Left forelimb (tissue), 1 donor: ENCODE measurements at places on chromosomes 5 and 9.
A peak's percentile ranks its signal among the peaks of the same experiment; 100 is the strongest.

DNA sequence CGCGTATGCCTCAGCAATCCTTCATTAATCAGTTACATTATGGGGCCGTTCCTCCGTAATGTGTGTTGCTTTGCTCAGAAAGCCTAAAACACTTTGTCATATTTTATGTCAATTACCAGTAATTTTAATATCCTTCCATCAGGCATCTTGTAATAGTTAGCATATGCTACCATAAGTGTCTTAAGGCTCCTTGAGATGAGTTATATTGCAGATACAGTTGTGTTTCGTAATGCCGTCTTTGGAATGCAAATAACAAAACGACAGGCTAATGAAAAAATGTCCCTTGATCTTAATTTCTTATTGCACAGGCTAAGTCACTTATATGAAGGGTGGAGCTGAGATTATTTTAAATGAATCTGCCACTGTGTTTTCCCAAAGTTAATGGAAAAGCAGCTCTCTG, 50.5 kb downstream of the TBCA start:
- no peak for DNase-seq

DNA sequence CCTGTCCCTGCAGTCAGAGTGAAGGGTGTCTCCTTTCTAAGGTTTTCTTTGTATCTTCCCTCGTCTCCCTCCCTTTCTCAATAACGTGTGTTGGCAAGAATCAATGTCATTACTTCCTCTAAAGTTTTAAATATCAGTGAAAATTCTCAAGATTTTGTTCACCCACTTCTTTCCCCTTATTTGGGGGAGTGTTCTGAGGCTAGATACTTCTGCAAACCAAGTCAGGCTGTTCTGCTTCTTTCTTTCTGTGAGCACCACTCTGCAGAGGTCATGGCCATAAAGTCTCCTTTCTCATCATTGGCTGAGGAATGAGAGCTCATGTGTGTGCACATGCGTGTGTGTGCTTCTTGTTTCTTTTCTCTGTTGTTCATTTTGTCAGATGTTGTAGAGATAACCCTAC, 26.6 kb upstream of the SPATA31C2 start:
- DNase-seq = no peak

GRCh38 chr5:36153726-36154125, 1.8 kb downstream of the SKP2 start:
- no peak for DNase-seq

GRCh38 chr9:27929841-27930240, 356.6 kb upstream of the C9orf72 start:
- DNase-seq = no peak

GRCh38 chr5:115180165-115180709, 10.5 kb upstream of the TRIM36 start:
- no peak for DNase-seq

DNA sequence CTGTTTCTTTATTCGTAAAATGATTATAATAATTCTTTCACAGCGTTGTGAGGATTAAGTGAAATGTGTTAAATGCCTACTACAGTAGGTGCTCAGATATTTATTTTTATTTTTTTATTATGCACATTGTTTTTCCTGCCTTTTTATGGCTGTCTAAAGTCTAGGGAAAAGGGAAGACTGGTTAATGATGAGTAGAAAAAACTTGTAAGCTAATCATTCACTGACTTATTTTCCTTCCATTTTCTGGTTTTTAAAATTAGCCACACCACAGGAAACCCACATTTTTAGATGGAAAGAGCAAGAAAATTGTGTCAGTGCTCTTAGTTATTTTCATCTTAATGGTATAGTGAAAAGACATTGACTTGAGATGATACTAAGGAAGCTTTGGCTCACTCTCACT, 3.9 kb upstream of the PCYOX1L start:
- DNase-seq = no peak

GRCh38 chr9:82600536-82601292, 462.2 kb downstream of the RASEF start:
- peak; percentile 67 for DNase-seq

GRCh38 chr5:53431665-53432064, 48.8 kb upstream of the FST start:
- no peak for DNase-seq

DNA sequence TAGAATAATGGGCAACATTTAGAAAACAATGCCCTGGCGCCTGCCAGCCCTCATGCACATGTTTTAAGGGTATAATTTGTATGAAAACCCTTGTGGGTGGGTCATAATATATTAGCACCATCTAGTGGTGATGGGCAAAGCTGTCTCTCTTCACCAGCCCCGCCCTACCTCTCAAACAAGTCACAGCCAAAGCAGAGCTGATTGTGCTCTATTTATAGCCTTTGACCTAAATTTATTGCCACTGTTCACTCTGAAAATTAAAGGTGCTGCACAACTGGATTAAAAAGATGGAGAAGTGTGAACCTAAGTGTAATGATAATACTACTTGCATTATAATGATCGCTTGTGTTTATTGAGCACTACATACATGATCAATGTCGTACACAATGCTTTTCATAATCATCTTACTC, 131.9 kb upstream of the ANKH start:
- no peak for DNase-seq

- no peak for DNase-seq
Observed at GRCh38 chr9:99905833-99906402, 536 bp upstream of the STX17 start.

DNA sequence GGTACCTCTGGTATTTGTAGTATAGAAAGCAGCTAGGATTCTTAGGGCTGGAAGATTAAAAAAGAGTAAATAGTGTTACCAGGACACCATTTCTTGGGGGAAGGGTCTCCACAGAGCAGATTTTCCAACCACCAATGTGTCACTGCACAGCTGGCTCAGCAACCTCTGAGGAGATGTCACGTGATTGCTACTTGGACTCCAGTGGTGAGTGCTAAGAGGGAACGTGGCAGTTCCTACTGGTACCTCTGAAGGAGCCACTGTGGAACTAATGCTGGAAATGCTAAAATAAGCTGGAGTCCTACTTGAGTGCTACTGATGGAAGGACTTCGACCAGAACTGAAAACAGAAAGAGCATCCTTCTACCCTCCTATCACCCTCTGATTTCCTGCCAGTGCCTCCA, 36.1 kb upstream of the SPDL1 start:
- no peak for DNase-seq

DNA sequence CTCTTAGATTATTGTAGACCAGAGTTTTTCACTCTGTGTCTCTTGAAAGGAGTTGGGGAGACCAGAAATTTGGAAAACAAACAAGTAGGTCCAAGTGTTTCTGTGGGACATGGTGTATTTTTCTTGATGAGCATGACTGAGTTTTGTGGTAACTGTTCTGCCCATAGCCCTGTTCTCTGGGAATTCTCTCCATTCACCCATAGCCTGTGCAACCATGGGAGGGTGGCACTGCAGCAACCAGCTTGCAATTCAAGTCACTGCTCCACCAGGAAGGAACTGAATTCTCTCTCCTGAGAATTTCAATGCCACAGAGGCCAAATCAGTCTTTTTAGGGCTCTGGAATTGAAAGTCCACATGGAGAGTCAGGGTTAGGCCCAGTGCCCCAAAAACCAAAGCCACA, 475.3 kb upstream of the TRPC7 start:
- no peak for DNase-seq

GRCh38 chr9:127520941-127521918, 69.9 kb downstream of the LRSAM1 start:
- DNase-seq = peak; percentile 80

GRCh38 chr5:125140220-125140619, 393.8 kb upstream of the ZNF608 start:
- DNase-seq = no peak

GRCh38 chr5:149060325-149060724, 2.5 kb downstream of the SH3TC2 start:
- no peak for DNase-seq

GRCh38 chr5:65434122-65434521, 47.6 kb downstream of the ADAMTS6 start:
- DNase-seq = no peak

- no peak for DNase-seq
Observed at GRCh38 chr5:59608745-59609144, 284.8 kb downstream of the PDE4D start.

- DNase-seq = no peak
Observed at GRCh38 chr5:56071470-56071869, 76.7 kb upstream of the IL6ST start.

GRCh38 chr9:35771075-35771433, 17.0 kb upstream of the MSMP start:
- no peak for DNase-seq

GRCh38 chr5:79824444-79824843, 134.8 kb downstream of the CMYA5 start:
- no peak for DNase-seq

DNA sequence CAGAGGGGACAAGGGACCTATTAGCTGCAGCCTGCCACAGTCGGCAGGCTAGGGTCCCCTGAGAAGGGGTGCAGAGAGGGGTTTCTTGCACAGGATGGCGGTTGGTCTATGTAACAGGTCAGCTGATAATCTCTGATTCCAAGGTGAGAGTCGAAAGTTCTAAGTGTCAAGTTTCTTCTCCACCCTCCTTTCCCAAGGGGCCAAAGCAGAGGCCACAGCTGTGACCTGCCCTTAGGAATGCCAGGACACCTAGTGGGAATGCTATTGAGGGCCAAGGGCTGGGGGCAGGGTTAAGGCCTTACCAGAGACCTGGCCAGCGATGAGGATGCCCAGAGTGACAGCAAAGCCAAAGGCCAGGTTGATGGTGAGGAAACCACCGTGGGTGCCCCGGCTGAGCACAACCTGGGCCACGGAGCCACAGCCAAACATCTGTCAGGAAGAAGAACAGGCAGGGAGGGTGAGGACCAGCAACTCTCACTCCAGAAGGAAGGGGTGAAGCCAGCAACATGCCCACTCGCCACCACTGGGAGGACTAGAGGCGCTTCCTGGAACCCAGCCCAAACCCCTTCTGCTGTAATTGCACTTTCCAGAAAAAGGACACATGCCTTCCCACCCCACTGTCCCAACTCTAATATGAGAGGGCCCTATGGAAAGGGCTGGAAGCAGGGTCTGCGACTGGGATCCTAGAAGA, 3.8 kb downstream of the AQP3 start:
- DNase-seq = no peak

- no peak for DNase-seq
Observed at GRCh38 chr5:59722874-59723273, 170.7 kb downstream of the PDE4D start.

GRCh38 chr5:123538670-123539459, 26.9 kb downstream of the CSNK1G3 start:
- no peak for DNase-seq

DNA sequence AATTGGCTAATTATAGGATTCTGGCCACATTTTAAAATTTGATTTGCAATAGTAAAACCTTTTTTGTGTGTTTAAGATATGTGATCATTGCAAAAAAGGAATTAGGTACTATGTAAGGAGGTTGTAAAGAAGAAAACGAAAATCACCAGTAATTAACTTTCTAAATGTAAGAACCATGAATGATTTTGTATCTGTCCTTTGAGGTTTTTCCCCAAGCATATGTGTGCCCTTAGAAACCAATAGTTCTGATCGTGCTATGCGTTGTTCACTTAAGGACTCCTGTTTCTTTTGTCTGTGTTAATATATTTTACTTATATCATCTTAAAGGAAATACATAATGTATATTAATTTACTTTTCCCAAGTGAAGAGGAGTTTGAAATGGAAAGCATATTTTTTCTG, 410.2 kb downstream of the PSAT1 start:
- no peak for DNase-seq

DNA sequence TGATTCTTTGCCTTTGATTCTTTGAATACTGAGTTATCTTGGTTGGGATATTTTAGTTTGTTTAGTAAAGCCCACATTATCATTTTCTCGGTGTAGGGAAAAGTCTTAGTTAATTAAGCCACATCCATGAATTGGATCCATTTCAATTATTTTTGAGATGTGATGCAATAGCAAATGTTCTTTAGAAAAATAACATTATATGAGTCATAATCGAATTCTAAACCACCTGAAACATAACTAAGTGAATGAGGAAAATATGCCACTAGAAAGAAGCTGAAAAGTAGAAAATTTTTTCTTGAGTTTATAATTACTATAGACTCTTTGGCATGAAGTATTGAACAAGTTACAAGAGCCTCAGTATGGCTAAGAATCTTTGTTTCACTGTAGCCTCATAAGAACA, 17.5 kb upstream of the CCDC192 start:
- no peak for DNase-seq

- DNase-seq = no peak
Observed at GRCh38 chr9:134704498-134704897, 62.9 kb downstream of the COL5A1 start.
